Bone marrow (tissue), 2 donors: ENCODE measurements at places on chromosomes 6 and 20.

DNA sequence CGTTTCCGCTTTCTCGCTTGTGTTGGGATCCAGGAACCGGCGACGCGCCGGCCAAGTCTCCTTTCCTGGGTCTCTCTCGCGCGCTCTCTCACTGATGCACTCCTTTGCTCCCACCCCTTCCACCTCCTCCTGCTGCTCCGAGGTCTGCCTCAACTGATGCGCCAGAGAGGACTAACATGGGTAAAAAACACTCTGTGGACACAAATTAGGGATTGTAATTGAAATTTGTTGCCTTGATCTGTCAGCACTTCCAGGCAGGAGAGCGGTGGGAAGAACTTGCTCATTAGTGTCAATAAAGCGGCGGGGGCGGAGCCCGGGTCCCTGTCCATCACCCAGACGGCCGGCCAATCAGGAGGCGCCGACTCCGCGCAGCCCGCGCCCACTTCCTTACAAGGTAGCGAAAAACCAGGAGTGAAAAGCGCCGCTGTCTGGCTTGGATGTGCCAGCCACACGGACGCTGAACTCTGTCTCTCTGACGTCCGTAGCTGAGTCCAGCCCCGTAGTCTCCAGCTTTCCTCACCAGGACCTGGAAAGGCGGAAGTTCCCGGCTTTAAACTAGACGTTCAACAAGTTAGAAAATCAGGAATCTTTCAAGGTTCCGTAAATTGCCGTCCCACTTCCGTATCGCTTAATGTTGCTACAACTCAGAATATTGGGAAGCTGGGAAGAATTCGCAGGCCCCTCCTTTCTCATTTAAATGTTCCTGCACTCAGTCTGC lies at the start of gene TBX18:
TBX18 (minus strand) TSS at position 267 of the 718 bp plus-strand sequence. CDS start 417 bp downstream, outside the sequence.
- DNase-seq = no peak

DNA sequence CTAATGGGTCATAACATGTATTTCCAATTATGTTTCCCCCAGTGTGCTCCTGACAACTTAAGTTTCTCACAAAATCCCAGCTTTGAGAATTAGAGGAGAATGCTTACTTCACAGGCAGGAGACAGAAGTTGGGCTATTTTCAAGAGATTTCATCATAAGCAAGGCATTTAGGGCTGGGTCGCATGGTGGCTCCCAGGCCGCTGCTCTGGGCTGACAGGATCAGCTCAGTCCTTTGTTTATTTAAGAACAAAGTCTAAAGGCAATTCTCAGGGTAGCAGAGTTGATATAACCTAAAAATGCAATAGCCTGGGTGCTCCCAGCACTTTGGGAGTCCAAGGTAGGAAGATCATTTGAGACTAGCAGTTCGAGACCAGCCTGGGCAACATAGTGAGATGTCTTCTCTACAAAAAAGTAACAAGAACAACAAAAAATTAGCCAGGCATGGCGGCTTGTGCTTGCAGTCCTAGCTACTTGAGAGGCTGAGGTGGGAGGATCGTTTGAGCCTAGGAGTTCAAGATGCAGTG lies 10.9 kb downstream of the FOXQ1 start:
- no peak for DNase-seq

DNA sequence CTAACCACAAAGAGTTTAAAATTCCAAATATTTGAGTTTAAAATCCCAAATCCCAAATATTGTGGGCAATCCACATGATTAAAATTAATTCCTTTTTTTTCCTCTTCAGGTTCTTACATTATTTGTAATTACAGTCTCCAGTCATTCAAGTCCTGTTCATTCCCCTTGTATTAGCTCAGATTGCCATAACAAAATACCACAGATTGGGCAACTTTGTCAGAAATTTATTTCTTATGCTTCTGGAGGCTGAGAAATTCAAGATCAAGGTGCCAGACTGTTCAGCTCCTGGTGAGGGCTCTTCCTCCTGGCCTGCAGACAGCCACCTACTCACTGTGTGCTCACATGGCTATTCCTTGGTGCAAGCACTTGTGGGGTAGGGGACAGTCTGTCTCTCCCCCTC lies 105.5 kb downstream of the ARMC2 start:
- no peak for DNase-seq

DNA sequence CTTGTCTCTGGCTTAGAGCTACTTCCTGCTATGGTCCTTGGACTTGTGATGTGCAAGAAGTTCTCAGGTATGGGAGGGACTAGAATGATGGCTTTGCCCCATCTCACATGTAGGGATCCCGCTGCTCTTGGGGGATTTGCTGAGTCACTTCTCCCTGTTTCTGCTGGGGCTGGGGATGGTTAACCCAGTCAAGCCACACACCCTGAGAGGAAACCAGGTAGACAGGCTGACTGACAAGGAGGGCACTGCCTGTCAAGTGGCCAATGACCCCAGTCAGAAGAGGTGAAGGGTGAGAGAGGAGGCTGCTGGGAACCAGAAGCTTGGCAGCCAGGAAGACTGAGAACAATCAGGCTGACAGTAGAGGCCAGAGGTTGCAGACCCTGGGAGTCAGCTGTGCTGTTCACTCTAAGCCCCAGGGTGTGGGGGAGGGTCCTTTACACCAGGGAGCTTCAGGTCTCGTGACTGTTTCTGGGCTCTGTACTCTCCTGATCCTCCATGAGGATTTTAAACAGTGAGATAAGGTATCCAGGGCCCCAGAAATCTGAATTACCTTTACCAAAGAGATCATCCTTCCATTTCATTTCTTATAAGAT lies 34.6 kb downstream of the HLA-F start:
- no peak for DNase-seq

- DNase-seq = no peak
Measured at GRCh38 chr6:845566-845965, 152.6 kb upstream of the EXOC2 start.

- DNase-seq = no peak
Measured at GRCh38 chr6:106849676-106850332, 124.7 kb downstream of the CD24 start.

DNA sequence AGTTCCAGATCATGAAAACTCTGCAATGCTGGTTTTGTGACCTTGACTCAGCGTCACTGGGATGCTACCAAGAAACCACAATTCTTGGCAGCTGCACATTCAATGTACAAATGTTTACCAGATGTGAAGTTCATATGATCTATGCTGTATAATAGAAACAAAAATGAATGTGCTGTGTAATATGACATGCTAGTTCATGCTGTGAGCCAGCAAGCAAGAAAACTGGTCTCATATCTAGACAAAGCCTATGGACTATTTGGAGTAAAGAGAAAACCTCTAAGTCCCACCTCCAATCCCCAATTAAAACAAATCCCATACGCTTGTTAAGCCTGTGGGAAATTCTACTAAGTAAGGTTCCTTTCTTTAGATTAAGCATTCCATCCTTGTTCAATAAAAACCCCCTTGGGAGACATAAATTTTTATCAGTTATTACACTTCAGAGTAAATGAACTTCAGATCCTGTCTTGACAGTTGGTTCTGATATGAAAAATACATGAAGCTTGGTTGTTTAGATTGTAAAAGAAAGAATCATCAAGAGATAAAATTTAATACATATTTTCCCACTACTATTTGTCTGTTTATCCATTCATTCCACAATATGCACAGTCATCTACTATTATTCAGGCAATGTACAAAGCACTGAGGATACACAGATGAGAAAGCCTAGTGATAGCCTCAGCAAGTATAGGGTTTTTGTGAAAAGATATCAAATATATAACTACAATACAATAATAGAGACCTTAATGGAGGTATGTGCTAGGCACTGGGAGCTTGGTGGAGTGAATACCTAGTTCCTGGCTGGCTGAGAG lies 20.1 kb downstream of the COL21A1 start:
- no peak for DNase-seq

DNA sequence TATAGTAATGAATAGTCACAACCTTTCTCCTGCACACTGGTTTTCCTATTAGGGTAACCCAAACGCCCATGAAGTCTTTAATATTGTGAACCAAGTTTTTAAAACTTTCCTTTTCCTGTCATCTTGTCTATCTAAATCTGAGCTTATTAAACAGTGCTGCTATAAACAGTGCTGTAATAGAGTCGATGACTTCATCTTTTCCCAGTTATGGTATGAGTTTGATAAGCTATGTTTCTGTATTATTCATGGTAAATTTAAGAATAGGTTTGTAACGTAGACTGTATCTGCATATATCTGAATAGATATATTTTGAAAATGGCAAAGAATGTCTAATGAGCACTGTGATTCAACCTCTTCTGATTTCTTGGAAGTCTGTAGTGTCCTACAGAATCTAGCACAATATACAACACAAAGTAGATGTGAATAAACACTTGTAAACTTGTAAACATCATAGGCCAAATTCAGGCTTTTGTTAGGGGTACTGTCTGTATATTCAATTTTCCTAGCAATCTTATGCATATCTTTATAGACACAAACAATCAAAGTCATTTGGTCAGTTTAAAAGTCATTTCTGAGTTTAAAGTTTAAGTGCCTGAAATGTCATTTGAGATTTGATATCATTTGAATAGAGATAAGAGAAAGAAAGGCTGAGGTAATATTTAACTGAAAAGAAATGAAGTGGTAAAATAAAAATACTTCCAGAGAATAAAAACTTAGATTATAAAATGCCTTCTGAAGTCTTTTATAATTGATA lies 155.5 kb downstream of the PTPRK start:
- DNase-seq = no peak

GRCh38 chr20:22472447-22473100 lies 111.8 kb downstream of the FOXA2 start:
- DNase-seq = no peak

DNA sequence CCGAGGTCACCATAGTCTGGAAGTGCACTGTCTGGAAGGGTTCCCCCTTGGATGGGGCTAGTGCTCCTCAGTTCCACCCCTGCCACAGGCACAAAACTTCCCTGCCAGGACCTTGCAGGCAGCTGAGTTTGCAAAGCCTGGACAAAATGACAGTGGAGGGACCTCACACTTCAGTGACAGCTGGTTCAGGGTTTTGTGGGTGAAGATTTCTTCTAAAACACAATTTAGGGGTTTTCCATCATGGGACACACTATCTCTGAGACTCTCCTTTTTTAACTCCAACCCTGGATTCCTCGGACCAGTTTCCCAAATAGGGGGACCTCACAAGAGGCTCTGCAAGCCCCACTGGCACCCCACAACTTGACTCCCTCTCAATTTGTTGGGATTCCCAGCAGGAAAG lies 33.6 kb upstream of the PREX1 start:
- no peak for DNase-seq

- no peak for DNase-seq
Measured at GRCh38 chr20:19761841-19762240, 3.8 kb downstream of the RIN2 start.
